GM18507 (cell line): ENCODE measurements at places on chromosomes 11 and 22.

- no peak for DNase-seq
These were observed 213.1 kb upstream of the B3GAT1 start for GRCh38 chr11:134625151-134625550.

GRCh38 chr11:6419009-6419631 lies at the start of gene APBB1:
Gene APBB1 (minus strand): TSS chr11:6419094. CDS start chr11:6411347, 7,747 bp downstream.
- no peak for DNase-seq

DNA sequence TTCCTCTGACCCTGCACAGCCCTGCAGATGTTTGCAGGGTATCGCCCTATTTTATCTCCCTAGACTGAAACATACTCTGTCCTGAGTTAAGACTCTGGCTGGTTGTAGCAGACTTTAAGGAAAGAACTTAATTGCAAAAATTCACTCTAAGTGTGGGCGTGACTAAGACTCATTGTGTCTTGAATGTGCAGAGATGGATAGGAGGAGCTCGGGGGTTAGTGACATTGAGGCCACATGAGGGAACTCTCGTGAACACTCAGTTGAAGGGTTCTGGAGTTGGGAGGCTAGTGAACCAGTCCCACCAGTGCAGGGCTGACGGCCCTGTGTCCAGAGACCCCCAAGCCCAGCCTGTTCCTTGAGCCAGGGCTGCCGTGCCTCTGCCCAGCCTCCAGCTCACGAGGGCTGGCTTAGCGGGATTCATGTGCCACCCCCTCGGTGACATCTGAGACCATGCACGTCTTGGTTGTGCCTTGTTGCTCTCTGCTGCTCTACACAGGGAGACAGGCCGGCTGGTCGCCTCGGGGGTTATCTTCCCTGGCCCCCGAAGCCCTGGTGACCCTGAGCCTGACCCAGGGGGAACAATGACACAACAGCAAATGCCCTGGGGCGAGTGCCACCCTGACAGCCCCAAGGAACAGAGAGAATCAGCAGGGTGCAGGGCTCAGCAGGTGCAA lies 11.4 kb upstream of the TBX1 start:
- DNase-seq, result no peak

DNA sequence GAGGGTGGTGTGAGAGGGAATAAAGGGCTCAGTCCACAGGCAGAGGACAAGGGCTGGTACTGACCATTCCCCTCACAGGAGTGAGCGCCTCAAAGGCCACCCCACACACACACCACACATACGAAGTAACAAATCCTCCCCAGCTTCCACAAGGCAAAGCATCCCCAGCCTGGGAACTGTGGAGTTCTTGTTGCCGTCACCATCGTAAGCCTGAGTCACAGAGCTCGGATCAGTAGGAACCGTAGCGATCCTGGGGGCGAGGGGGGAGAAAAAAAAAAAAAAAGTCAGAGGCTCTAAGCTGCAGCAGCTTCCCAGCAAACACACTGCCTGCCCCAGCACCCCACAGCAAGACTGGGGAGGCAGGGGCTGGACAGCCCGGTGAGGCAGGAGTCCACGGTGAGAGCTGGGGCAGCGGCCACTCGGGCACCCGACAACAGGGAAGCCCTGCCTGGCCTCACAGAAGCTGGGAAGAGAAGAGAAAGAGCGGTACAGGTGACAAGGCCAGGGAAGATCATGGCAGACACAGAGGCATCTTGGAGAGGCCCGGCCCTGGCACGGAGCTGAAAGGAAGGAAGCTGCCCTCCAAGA lies 11.3 kb downstream of the ARFGAP2 start:
- no peak for DNase-seq

GRCh38 chr11:122604621-122605020 lies 50.9 kb upstream of the UBASH3B start:
- no peak for DNase-seq

DNA sequence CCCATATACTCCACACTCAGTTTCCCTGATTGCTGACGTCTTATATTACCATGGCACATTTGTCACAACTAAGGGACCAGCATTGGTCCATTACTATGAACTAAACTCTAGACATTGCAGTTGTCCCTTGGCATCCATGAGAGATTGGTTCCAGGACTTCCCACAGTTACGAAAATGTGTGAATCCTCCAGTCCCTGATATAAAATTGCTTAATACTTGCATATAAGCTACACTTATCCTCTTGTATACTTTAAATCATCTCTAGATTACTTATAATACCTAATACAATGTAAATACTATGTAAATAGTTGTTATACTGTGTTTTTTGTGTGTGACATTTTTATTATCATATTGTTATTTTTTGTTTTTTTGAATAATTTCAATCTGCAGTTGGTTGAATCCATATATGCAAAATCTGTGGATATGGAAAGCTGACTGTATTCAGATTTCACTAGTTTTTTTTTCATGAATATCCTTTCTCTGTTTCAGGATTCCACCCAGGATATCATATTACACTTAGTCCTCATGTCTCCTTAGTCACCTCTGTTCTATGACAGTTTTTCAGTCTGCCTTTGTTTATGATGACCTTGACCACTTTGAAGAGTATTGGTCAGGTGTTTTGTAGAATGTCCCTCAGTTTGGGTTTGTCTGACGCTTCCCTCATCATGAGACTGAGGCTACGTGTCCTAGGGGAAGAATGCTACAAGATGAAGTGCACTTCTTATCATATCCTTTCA lies 55.3 kb downstream of the INSC start:
- no peak for DNase-seq
